ENCODE measurements at places on chromosomes 6 and 20.

- DNase-seq, result no peak
Measured at GRCh38 chr20:12016291-12016690, 98.6 kb downstream of the BTBD3 start.

DNA sequence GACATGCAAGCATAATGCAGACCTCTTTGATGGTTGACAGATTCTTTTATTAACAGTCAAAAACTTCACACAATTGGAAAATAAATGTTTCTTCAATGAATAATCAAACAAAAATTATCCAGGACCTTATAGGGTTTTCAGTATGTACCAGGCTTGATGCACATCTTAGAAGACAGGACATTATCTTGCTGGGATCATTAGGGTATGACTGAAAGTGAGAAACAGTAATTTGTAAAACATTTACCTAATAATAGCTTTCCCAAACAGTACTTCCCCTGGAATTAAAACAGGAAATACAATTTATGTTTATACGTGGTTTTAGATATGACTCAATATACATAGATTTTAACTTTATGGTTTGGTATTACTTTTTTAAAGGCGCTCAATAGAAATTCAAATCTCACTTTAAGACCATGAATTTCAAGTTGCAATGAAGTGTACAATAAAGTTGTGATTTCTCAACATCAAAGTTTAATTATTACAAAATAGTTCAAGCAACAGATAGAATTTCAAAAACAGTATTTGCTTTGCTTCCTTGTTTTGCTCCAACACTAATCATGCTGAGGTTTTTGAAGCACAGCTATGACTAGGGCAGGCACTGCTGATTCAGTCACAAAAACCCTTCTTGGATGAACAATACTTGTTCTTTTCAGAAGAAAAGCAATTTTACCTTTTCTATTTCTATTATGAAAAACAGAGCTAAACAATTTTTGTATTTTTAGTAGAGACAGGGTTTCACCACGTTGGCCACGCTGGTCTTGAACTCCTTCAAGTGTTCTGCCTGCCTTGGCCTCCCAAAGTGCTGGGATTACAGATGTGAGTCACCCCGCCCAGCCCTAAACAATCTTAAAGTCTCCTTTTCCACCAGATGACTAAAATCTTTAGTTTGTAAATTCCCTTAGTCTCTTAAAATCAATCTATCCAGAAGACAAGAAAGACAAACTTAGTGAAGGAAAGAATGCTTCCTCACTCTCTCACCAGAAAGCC lies 13.7 kb downstream of the SOD2 start:
- no peak for DNase-seq

GRCh38 chr20:57869291-57869950 lies 159.6 kb upstream of the PMEPA1 start:
- no peak for DNase-seq

DNA sequence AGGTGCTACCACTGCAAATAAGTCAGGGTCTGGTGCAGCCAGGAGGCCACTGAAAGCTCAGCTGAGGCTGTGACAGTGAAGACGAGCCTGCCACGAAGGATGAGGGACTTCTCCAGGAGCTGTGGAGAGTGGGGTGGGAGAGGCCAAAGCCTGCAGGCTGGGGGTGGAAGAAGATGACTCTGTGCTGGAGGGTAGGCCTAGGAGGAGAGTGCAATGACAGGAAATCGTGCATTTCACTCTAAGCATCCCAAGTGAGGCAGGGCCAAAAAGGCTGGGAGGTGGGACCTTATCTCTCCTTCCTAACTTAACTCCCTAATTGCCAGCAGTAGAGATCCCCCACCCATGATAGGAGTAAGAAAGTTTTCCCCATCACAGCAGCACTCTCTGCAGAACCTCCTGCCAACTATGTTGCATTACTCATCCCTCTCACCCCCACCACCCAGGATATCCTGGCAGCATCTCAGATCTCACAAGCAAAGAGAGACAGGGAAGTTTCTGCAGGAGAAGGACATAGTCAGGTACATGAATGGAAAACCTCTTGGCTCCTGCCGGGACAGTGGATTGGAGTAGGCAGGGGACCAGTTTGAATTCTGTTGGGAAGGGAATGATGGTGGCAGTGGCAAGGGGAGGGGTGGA lies 466.2 kb downstream of the CDH26 start:
- no peak for DNase-seq

DNA sequence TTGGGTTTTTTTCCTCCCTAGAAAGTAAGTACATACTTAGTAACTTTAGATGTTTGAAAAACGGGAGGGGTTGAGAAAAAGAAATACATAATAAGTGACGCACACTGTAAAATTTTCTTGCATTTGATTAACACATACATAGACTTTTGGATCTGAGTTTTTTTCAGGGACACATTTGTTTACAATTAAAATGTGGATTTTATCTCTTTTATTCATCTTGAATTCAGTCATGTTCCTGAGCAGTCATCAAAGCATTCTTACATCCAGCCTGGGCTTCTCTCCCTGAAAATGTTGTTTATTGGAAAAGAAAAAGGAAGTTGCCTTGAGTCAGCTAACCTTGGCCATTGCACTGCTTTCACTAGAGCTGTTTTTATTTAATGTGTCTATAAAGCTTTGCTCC lies 8.7 kb upstream of the RPP40 start:
- DNase-seq, result no peak

- DNase-seq, result no peak
Measured at GRCh38 chr20:33394718-33395117, 6.6 kb downstream of the CDK5RAP1 start.

DNA sequence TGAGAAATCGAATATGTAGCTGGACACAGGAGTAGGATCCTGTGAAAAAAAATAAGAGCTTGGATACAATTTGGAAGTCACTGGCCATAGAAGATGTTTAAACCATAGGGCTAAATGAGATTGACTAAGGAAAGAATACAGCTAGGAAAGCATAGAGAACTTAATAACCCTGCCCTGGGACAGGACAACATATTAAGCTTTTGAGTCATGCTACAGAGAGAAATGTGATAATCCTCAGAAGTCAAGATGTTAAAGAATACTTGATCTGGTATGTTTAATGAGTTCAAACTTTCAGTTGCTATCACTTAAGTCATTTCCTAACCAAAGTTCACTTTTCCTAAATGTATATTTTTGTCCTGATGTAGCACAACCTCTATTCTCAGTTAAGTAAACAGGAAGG lies 154.6 kb upstream of the TSHZ2 start:
- no peak for DNase-seq

GRCh38 chr6:129177801-129178200 lies 294.9 kb downstream of the LAMA2 start:
- no peak for DNase-seq

- no peak for DNase-seq
Measured at GRCh38 chr6:166638573-166638964, 11.5 kb upstream of the RPS6KA2 start.

DNA sequence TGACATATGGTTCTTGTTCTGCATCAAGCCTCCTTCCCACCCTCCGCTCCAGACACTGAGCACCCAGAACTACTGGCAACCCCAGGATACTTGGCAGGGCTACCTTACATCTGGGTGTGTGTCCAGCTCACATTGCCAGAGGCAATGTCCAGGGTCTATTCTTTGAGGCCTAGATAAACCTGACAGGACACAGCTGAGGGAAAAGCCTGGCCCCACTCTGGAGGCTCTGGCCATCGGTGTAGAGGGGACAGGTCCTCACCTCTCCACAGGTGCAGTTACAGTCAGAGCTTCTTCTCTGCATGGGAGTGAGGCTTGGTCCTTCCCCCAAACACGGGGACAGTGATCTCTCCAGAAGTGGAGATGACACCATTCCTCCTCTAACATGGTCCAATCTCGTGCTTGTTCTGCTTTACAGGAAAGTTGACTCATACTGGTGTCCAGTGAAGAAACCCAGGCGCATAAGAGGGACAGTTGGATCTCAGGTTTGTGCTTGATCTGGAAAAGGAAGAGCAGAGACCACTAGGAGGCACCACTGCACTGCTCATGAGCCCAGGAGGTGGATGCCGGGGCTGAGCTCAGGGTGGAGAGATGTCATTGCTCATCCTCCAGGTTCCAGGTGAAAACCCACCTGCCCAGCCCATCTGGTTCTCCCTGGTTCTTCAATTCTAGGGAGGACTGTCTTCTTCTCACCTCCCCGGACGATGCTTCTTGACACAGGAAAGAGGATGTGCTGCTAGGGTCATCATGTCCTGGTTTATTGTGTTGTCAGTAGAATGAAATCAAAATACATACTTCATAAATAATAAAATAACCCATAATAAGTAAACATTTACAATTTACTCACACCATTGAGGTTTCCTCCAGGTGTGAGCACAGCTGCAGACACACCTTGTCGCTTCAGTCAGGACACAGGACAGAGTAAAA lies 14.7 kb downstream of the HLA-F start:
- peak; percentile 71 for DNase-seq

DNA sequence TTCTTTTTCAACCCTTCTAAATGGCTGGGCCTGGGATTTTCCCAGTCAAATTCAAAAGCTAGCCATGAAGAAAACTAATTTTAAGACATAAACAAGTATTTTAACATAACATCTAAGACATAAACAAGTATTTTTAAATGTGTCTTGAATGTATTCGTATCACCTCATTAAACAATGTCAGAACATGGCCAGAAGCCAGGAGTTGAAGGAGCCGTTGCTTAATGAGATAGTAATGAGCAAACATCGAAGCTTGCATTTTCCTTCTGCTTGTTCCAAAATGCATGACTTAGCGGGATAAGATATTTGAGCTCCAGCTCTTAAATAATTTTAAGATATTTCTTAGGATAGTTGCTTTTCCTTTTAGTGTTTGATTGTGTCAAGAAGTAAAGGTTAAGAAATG lies 4.2 kb upstream of the RNF182 start:
- DNase-seq, result no peak

DNA sequence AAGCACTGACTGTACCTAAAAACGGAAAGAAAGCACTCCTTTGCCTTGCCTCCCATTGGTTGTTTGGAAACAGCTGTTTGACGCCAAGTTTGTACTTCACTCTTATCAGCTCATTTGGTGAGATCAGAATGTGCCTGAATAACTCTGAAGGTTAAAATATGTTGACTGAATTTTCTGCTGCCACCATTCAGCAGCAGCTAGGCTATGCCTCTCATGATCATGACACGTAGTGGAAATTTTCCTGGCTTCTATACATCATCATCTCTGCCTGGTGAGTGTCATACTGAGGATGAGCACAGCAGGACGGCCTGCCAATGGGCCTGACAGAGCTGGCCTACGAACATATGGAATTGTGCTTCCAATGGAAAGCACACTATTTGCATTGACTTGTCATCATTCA lies 704.9 kb upstream of the CITED2 start:
- no peak for DNase-seq

GRCh38 chr20:62724692-62725595 lies 16.3 kb downstream of the NTSR1 start:
- no peak for DNase-seq

DNA sequence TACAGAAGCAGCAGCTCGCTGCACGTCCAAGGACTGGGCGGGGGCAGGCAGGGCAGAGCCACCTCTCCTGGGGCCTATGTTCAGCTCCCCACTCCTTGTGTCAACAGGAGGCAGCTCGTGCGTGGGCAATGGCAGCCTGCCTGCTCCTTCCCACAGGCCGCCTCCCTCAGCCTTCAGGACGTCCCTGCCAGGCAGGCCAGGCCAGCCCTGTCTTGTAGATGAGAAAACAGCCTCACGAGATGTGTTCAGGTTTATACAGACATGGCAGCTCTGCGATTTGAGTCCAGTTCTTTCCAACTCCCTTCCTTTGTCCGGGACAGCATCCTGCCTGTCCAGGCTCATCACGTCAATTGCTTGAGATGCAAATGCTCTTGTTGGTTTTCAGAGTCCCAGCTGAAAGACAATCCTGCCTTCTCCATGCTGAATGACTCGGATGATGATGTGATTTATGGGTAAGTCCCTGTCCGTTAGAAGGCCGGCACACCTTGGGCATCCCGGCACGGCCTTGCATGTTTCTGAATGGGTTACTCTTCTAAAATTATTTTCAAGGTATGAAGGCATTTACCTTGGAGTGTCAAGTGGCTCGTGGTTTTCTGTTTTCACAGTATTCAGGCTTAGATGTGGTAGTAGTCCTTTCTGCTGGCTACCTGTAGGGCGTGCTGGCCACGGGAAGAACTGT lies 13.5 kb downstream of the DYNLT1 start:
- DNase-seq, result no peak

GRCh38 chr20:10716855-10717254 lies 43.1 kb upstream of the JAG1 start:
- DNase-seq, result no peak

GRCh38 chr20:18252597-18253451 lies 35.5 kb upstream of the ZNF133 start:
- no peak for DNase-seq
